Activated gamma-delta T cell treated with Interleukin-2 at 50 U/mL for 16 hours (primary cell): ENCODE measurements at places on chromosomes 12 and 14.

DNA sequence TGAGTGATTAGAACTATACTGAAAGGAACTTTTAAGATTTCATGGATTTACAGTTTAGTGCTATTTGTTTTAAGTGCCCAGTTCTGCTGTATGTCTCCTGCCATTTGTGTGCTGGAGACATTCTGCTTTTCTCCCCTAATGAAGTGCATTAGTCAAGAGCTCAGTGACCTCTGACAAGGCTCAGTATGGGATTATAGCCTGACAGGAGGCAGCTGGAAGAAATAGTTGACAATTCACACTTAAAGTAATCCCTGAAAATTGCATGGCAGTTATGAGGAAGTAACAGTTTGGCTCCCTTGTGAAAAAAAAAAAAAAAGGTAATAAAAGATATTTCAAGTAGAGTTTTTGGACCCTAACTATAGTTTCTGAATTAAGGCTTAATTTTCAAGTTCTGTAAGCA, 70.3 kb downstream of the ALX1 start:
- no peak for DNase-seq

DNA sequence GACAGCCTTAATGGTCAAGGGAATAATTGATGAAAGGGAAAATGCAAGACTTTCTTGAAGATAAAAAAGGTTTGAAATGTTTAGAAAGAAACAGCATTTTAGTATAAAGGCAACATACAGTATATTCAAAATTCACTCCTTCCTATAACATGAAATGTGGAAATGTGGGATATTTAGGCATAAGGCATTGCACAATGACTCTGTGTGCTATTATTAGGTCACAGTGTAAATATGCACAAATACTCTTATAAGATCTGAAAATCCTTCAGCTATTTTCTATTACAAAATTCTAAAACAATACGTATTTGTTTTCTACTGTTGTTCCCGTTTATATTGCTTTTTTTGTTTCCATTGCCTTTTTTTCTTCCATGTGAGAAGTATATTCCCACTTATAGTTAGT, 127.7 kb downstream of the SLC16A7 start:
- DNase-seq, result no peak

- peak; percentile 86 for DNase-seq
Measured at GRCh38 chr14:70972107-70972976, 65.1 kb downstream of the PCNX1 start.

DNA sequence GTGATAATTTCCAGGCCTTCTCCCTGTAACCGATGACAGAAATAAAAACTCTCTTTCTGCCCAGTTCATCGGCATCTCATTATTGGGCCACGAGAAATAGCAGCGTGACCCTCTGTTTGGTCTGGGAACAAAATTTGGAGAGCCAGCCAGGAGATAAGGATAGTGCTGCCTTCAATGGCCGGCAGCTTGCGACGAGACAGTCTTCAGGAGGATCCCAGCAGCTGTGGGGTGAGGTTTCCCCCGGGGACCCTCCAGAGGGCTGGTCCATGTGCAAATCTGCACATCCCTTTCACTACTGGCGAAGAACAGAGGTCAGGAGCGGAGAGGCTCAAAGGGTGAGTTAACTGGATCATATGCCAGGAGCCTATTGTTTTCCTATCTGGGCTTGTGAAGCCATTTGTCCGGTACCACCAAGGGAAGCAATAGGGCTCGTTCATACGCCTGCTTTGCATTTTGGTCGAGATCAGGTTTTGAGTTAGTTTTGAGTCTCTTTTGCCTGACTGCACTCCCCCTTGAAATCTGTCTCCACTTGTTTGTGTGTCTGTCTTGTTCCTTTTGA, 4.8 kb downstream of the SLC39A2 start:
- no peak for DNase-seq

- no peak for DNase-seq
Measured at GRCh38 chr14:89892953-89893352, 61.6 kb downstream of the EFCAB11 start.

GRCh38 chr14:99728981-99729451, 44.9 kb downstream of the CYP46A1 start:
- no peak for DNase-seq

- DNase-seq, result no peak
Measured at GRCh38 chr12:75944097-75944904, 87.3 kb downstream of the PHLDA1 start.

DNA sequence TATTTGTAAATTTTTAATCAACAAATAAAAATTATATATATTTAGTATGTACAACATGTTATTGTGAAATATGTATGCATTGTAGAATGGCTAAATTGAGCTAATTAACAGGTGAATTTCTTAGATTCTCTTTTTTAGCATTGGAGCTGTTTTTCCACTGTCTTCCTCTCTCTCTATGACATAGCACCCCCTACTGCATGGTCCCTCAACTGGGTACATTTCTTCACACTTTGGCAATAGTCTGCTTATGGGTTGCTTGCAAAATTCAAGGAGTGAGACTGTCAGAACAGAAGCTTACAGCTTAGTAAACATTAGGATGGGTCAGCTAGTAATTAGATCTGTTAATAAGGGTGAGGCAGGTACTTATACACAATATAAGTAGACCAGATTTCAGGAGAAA, 658.5 kb upstream of the MGAT4C start:
- no peak for DNase-seq

- no peak for DNase-seq
Measured at GRCh38 chr12:3542911-3543310, 51.9 kb downstream of the PRMT8 start.

DNA sequence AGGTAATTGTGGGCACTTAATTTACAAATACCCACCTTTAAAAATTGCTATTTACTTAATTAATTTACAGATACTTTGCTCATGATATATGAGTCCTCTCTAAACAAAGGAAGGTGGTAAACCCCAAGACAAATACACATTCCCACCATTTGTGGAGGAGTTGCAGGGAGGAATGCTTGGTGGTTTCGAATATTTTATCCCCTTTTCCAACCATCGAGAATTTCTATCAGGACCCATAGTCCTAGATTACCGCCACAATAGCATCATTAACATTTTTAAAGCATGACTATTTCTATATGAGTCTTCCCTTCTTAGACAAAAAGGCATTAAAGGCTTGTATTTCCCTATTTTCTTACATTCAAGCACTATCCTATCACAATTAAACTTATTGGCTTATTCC, 34.2 kb upstream of the PLEKHA5 start:
- DNase-seq, result no peak

GRCh38 chr12:124727264-124727800, 136.3 kb downstream of the SCARB1 start:
- DNase-seq, result no peak

DNA sequence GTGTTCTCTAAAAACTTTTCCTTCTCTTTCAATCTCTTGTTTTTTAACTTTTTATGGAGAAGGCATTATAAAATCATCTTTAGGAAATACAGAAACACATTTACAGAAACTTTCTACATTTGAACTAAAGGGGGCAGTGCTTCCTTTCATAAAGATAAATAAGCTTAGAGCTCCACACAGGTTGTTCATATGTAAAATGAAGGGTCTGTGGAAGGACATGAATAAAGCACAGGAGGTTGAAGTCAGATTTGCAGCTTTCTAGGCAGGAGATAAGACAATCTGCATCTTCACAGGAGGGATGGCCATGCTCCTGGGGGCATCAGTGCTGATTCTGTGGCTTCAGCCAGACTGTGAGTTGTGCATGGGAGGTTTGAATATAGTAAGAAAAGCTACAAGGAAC, 426.0 kb downstream of the DAD1 start:
- DNase-seq, result no peak

GRCh38 chr14:104991896-104992230, 6.3 kb downstream of the CLBA1 start:
- no peak for DNase-seq

DNA sequence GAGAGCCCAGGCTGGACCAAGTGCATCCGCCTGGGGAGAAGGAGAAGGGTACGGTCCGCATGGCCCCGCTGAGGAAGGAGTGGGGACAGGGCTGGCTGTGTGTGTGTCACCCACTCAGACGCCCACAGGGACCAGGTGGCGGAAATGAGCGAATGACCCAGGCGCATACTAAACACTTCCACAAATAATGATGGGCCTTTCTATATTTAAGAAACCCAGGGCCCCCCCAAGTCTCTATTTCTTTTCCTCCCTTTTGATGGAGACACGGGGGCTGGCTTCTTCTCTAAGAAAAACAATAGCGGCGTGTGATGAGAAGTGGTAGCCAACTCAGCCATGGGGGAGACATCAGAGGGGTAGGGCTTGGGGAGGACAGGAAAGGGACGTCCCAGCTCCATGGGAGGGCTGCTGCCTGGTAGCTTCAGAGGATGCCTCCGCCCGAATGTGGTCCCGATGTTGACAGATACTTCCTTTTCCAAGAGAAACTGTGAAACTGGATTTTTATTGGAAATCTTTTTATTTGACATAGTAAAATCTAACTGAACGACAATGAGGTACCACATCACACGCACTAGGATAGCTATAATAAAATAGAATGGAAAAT, 6.3 kb upstream of the MAP1LC3B2 start:
- DNase-seq, result no peak

- no peak for DNase-seq
Measured at GRCh38 chr12:89742337-89743022, 33.8 kb upstream of the ATP2B1 start.

DNA sequence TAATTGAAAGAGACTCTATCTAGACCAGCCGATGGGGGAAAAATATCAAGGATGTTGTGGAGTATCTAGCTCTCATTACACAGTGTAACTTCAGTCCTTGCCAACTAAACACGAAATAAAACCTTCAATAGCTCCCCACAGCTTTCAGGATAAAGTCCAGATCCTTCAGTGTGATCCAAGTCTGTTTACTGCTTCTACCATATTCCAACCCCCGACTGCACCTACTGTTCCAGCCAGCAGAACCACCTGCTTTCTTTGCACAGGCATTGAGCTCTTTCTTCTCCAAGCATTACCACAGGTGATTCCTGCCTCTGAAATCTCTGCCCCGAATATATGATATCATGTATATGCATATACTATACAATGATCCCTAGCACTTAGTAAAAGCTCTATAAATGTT, 2.2 kb upstream of the LRRC23 start:
- no peak for DNase-seq

GRCh38 chr12:67759829-67760228, 111.3 kb downstream of the DYRK2 start:
- no peak for DNase-seq

DNA sequence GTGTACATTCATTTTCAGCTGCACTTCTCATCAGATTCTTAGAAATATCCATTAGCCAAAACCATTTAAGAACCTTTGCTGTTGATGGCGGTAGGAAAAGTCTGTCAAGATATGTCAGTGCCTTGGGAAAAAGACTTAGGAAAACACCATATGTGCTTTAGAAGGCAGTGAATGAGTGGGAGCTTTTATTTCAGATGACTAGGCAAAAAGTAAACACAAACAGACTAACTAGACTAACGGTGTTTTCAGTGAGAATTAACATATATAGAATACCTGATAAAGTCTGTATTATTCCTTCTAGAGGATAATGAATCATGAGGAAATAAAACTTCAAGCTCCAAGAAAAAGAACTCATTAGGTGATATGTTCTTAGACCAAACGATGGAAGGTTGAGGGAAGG, 418.9 kb downstream of the NAV3 start:
- DNase-seq, result no peak

DNA sequence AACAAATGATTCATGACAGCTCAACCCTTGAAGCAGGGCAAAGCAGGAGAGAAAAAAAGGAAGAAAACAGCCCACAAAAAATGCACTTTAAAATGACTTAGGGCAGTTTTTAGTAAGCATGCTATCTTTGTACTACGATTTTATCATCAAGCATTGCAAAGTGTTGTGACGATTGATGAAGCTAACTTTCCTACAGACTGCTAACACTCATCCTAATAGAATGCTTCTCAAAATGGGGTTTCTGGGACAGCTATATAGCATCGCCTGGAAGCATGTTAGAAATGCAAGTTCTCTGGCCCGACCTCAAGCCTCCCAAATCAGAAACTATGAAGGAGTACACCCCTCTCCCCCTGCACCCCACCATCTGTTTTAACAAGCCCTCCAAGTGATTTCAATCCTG, 256.4 kb downstream of the SSPN start:
- no peak for DNase-seq
